ENCODE measurements at places on chromosomes 1 and 21.

- no peak for ATAC-seq
These were observed 2.9 kb downstream of the TRIM63 start for GRCh38 chr1:26064553-26064952.

DNA sequence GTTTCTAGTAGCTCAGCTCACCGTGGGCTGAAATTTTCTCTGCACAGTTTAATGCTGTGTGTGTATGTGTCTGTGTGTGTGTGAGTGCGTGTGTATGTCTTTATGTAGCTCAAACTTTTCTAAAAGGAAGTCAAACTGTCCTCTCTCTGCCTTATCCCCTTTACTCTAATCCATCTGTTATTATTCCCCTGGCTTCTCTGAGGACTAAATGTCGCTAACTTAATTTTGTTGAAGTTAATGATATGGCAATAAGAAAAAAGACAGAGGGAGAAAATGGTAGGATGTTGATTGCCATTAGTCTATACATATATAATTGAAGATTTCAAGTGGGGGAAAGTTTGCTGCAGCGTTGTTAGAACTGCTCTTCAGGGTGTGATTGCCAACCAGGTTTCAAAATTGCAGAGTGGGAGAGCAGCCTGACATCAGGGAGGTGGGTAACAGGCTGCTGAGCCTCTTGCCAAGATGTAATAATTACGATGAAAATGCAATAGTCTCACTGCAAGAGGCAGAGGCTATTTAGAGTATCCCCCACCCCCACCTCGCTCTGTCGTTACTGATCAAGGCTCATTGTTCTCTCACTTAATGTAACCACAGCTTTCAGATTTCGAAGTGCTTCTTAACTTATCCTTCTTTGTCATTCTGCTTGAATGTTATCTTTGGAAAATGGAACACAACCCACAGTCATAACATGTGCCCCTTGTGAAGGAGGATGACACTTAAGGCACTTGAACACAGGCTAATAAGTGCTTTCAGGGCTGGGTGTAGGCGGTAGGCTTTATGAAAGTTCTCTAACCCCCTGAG, 559.0 kb upstream of the PLXNA2 start:
- ATAC-seq: no peak

GRCh38 chr1:147720557-147720956, 39.8 kb downstream of the GJA5 start:
- ATAC-seq: no peak

DNA sequence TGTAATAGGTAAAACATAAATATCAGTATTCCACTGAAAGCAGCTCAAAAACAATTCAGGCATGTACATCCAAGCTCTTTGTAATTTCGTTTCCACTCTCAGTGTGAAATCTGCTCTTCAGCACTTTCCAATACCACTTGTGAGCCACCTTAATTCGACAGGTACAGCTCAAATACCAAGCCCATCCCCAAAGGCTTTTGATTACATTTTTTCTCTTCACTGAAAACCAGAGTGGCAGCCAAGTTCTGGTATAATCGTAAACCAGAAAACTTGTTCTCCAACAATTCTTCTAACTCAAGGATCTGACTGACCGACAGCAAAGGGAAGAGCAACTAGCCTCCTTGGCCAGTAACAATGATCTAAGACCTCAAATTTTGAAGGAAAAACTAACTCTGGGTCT, 36.8 kb downstream of the FBXO42 start:
- ATAC-seq: no peak

GRCh38 chr21:44269090-44269489, 7.4 kb upstream of the DNMT3L start:
- no peak for ATAC-seq

- no peak for ATAC-seq
These were observed 8.6 kb upstream of the AK2 start for GRCh38 chr1:33045246-33045645.
